Renal pelvis (tissue), 12 donors: ENCODE measurements at places on chromosomes 7 and 10. TPM values are rescaled to one million over a fixed set of nuclear protein-coding genes. Genes with fewer than 3 reads are reported as not detected.

NUDCD3 gene
- 99.7 TPM for polyA plus RNA-seq

DYNC1I1 gene
- polyA plus RNA-seq: 0.30 TPM

ZFAND2A gene
- polyA plus RNA-seq: 19.7 TPM

WEE2 gene
- 0.36 TPM for polyA plus RNA-seq

TRIM50 gene
- polyA plus RNA-seq: 0.33 TPM

POLR2J3 gene
- 78.2 TPM for polyA plus RNA-seq

PLXNA4 gene
- 14.2 TPM for polyA plus RNA-seq

EN2 gene
- 0.17 TPM for polyA plus RNA-seq
